NCI-H2107 (cell line): ENCODE measurements at places on chromosomes 3 and 15.

GRCh38 chr3:20052851-20053250, 12.6 kb downstream of the KAT2B start:
- no peak for DNase-seq

DNA sequence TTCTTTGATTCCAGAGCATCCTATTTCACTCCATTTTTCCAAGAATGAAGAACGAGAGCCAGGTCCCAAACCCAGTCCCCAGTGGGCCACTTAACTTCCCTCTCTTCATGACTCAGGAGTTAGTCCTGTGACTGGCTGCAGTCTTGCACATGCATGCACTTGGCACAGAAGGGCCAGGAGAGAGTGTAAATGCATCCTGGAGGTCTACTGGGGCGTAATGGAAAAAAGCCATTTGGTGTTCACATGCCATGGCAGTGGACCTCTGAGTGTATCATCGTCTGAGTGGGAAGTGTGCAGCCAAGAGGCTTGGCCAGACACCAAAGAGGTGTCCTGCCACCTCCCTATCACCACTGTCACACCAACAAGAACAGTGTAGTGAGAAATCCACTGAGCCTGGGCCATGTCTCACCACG, 15.1 kb upstream of the RFTN1 start:
- DNase-seq = no peak

DNA sequence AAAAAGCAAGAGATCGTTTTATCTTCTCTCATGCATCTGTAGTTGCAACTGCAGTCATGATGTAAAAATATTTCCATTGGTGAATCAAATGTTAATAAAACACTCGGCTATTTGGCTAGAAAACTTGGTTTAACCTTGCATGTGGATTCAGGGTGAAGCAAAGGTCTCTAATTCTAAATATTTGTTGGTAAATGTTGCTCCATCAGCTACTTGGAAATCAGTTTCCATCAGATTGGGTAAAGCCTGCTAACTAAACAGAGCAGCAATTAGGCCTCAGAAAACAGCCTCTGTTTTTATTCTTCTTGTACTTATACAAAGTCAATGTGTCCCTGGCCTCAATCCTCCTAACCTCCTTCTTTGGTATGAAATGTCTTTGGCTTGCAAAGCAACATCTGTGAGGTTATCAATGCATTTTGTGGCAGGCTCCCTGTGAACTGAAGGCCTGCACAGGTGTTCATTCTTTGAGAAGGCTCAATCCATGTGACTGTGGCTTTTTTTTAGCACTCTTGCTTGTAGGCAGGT, 312.3 kb downstream of the WDR72 start:
- DNase-seq = no peak

DNA sequence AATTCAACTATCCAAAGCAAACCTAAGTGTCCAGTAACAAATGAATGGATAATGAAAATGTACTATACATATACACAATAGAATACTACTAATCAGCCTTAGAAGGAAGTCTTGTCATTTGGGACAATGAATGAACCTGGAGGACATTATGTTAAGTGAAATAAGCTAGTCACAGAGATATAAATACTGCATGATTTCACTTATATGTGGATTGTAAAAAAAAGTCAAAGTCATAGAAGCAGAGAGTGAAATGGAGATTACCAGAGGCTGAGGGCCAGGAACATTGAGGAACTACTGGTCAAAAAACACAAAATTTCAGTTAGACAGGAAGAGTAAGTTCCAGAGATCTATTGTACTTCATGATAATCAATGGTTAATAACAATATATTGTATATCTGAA, 33.6 kb downstream of the MYO5A start:
- DNase-seq = no peak

DNA sequence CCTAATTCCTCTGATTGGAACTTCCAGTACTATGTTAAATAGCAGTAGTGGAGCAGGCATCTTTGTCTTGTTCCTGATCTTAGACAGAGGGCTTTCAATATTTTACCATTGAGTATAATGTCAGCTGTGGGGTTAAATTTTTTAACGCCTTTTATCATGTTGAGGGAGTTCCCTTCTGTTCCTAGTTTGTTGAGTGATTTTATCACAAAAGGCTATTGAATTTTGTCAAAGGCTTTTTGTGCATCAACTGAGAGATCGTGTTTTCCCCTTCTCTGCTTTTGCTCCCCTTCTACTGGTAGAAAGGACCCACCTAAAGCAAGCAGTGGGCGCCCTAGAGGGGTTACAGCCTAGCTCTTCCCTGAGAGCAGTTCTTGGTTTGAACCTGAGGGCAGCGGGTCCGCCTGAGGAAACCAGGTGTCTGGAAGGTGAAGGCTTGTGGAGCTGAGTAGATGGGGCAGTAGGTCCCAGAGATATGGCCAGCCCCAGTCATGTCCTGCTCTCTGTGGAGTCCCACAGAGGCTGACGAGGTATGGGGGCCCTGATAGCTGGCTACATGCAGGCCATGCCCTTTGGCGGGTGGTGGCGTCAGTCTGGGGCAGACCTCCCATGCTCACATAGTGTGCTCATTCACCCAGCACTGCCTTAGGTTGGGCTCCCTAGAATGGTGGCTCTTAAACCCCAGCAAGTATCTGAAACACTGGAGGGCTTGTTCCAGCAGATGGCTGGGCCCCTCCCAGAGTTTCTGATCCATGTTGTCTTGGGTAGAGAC, 11.3 kb downstream of the HDAC11 start:
- DNase-seq = no peak

GRCh38 chr3:171994646-171995428, 44.5 kb upstream of the FNDC3B start:
- DNase-seq = no peak

- DNase-seq = no peak
Measured at GRCh38 chr15:57551715-57552677, 39.7 kb upstream of the MYZAP start.

DNA sequence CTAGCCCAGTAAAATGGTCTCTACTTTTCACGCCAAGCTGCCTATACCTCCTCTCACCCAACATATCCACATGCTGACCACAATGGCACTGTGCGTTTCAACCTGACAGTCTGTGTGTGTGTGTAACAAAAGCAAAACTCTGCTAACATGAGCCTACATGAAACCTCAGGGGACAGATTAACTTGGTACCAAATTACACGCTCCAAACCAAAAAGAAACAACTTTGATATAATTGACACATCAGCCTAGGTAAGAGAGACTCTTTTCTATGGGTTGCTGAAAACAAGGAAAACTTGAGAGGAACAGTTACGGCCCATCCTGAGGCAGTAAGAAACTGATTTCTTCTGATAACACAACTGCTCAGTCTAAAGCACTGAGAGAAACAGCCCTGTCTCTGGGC, 31.5 kb downstream of the IGF2BP2 start:
- DNase-seq = no peak
